ENCODE measurements at places on chromosomes 4 and X. TPM values are rescaled to one million over a fixed set of nuclear protein-coding genes. Genes with fewer than 3 reads are reported as not detected.

- DNase-seq = no peak
- no peak overlapping the region for H3K27ac ChIP-seq
- H3K4me3 ChIP-seq = no peak overlapping the region
- H3K36me3 ChIP-seq = no peaks in the 10 kb centered on the region
- no peaks in the 10 kb centered on the region for H3K4me1 ChIP-seq
These were observed 124.9 kb downstream of the STOX2 start for GRCh38 chr4:184030036-184030435.

GRCh38 chr4:103754844-103755243 is 35.1 kb upstream of the TACR3 start:
- no peak for DNase-seq
- no peaks in the 10 kb centered on the region for H3K27me3 ChIP-seq
- no peak overlapping the region for H3K4me3 ChIP-seq

DNA sequence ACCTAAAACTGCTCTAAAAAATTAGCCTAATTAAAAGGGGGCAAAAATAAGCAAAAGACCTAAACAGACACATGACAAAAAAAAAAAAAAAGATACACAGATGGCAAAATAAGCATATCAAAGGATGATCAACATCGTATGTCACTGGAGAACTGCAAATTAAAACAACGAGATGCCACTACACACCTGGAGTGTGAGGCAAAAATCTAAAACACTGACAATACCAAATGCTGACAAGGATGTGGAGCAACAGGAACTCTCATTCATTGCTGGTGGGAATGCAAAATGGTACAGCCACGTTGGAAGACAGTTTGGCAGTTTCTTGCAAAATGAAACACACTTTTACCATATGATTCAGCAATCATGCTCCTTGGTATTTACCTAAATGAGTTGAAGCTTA is 64.2 kb downstream of the RWDD4 start:
- no peaks in the 10 kb centered on the region for H3K27me3 ChIP-seq
- no peak overlapping the region for H3K4me3 ChIP-seq
- H3K27ac ChIP-seq = no peak overlapping the region
- H3K36me3 ChIP-seq = no peaks in the 10 kb centered on the region

DNA sequence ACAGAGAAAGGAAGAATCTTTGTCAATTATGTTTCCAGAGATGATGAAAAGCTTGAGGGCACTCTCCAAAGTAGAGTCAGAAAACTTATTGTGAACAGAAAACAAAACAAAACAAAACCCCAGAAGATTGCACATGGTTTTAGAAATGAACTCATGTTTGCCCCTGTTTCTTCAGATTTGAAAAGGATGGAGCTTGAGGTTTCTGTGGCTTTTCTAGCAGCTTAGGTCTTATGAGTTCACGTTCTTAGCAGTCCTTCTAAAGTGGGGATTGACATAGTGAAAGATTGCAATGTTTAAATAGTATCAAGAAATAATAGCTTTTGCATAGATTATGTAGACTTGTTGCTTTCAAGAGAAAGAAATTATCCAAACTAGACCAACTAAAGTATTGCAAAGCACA is 421.8 kb downstream of the GBA3 start:
- no peaks in the 10 kb centered on the region for H3K36me3 ChIP-seq
- H3K27me3 ChIP-seq = no peaks in the 10 kb centered on the region
- H3K4me3 ChIP-seq = no peak overlapping the region
- no peak for DNase-seq

DNA sequence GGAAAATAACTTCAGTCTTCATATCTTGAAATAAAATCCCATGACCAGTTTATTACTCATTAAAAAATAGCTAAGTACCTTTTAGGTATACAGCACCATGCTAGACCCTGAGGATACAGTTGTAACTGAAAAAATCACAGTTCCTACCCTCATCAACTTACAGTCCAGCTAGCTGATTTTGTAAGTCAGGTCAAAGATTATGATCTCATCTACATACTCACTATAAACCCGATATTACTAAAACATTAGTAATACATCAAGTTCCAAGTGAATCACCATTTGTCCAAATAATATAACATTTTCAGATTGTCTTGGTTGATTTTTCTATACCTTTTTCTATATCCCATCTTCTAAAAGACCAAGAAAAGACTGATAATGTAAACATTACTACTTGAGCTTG is 333.9 kb downstream of the INPP4B start:
- no peaks in the 10 kb centered on the region for H3K27me3 ChIP-seq
- H3K4me1 ChIP-seq = no peaks in the 10 kb centered on the region
- H3K36me3 ChIP-seq = no peaks in the 10 kb centered on the region
- no peak for DNase-seq
- H3K27ac ChIP-seq = no peak overlapping the region
- no peak overlapping the region for H3K4me3 ChIP-seq

DNA sequence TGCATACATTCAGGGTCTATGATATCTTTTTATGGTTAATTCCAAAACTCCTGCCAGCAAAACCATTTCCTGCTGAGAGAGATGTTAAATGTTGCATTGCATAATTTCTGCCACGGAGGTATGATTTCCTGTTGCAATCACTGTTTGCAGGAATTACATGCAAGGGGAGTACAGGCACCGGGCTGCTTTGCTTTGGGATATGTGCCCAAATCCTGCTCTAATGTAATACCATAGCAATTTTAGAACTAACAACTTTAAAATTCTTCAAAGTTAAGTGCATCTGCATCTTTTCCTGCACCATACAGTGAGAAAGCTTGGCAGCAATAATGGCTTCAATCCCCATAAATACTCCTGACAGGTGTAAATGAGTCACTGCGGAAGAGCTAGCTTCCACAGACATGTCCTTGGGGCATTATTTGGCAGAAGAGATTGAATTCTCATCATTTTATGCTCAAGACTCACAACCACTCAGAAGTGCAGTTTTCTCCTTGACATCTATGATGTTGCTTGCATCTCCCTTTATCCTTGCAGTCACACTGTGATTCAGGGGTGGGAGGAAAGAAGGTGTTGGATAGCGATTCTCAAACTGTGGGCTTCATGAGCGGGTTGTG is 29.6 kb downstream of the TRIM2 start:
- no peak overlapping the region for H3K4me3 ChIP-seq
- no peaks in the 10 kb centered on the region for H3K4me1 ChIP-seq
- H3K36me3 ChIP-seq = no peaks in the 10 kb centered on the region
- H3K27ac ChIP-seq = no peak overlapping the region

Gene EFHC2
- 5.2 TPM for total RNA-seq

GRCh38 chrX:121103381-121103780 is 56.0 kb downstream of the GLUD2 start:
- H3K4me3 ChIP-seq = no peak overlapping the region
- no peaks in the 10 kb centered on the region for H3K36me3 ChIP-seq
- DNase-seq = no peak
- no peak overlapping the region for H3K27ac ChIP-seq

Data from tibial nerve (tissue), 4 donors.